A673 (cell line): ENCODE measurements at places on chromosomes 12 and 14. TPM values are rescaled to one million over a fixed set of nuclear protein-coding genes. Genes with fewer than 3 reads are reported as not detected.

DNA sequence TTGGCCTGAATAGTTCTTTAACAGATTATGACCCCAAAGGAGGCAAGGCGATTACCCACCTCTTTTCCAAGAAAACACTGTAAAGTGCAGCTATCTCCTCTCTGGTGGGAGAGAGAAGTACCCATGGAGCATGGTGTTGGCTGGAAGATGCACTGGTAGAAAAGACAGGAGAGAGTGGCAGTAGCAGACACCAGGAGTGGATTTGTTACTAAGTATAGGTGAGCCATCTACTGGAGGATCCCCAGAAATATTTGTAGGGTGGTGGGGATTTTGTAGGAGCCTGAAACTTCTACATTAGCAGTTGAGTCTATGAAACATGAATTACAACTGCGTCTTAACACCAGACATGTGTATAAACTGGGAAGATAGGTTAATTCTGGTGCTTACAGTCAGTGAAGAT lies 148.0 kb downstream of the SLC38A4 start:
- peak; percentile 60 for DNase-seq

- no peak for DNase-seq
These were observed 515.7 kb downstream of the VRK1 start for GRCh38 chr14:97312910-97313309.

- no peak for DNase-seq
These were observed 21.8 kb upstream of the GXYLT1 start for GRCh38 chr12:42166501-42166900.

GRCh38 chr14:68893566-68893965 lies 85.5 kb downstream of the ACTN1 start:
- DNase-seq = no peak

- no peak for DNase-seq
These were observed 3.3 kb downstream of the WASHC4 start for GRCh38 chr12:105110851-105111250.

GALNT8 gene
- total RNA-seq = not detected in 2 replicates

NPFF gene
- not detected in 2 replicates for total RNA-seq

GZMB gene
- not detected in 2 replicates for total RNA-seq

GOLGA5 gene
- 21.3 and 24.4 TPM in 2 replicates for total RNA-seq

CLEC7A gene
- total RNA-seq = 0.28 and 0.39 TPM in 2 replicates

CPNE6 gene
- total RNA-seq = not detected in 2 replicates

CLEC6A gene
- not detected in 2 replicates for total RNA-seq

TAS2R8 gene
- total RNA-seq = not detected in 2 replicates
